Activated CD4-positive, alpha-beta memory T cell treated with anti-CD3 and anti-CD28 coated beads, Interleukin-2, amount 10 ng/mL, durations not matched to agents 7 days and 5 days (primary cell): ENCODE measurements at places on chromosomes 5 and 9.

- no peak overlapping the region for H3K4me3 ChIP-seq
- no peak for DNase-seq
These were observed 40.7 kb upstream of the CACNA1B start for GRCh38 chr9:137836831-137837241.

- no peak overlapping the region for H3K4me3 ChIP-seq
- H3K27ac ChIP-seq, result no peak overlapping the region
- no peaks in the 10 kb centered on the region for H3K27me3 ChIP-seq
- no peaks in the 10 kb centered on the region for H3K4me1 ChIP-seq
- no peak for DNase-seq
- H3K36me3 ChIP-seq, result no peaks in the 10 kb centered on the region
These were observed 479.5 kb upstream of the PAPPA start for GRCh38 chr9:115674091-115674490.

DNA sequence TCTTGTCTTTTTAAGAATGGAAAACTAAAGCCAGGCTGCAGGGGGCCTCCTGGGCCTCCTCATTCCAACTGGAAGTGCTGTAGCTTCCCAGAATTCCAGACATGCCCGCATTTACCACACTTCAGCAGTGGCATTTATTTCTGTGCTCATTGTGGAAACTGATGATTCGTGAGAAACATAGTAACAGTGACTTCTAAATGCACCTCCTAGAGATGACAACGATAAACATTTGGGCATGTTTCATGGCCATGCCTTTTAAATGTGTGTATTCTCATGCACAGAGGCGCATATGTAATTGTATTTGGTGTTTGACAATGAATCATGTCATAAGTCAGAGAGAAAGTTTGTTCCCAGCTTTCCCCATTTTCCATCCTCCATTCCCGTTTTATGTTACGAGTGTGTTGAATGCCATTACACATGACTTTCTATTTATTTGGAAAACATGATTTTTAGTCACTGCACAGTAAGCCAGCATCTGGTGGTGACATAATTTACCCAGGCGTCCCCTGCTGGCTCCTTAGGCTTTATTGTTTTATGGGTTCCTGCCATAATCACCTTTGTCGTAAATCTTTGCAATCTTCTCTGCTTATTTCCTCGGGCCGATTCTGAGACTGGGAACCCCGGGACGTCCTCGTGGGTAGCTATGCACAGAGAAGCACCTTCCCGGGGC lies 68.8 kb upstream of the FCN2 start:
- H3K4me1 ChIP-seq, result no peaks in the 10 kb centered on the region
- no peak overlapping the region for H3K27ac ChIP-seq
- H3K36me3 ChIP-seq, result no peaks in the 10 kb centered on the region
- no peaks in the 10 kb centered on the region for H3K27me3 ChIP-seq

GRCh38 chr5:60362158-60362557 lies 337.8 kb downstream of the DEPDC1B start:
- DNase-seq, result no peak
- H3K36me3 ChIP-seq, result no peaks in the 10 kb centered on the region
- no peak overlapping the region for H3K4me3 ChIP-seq
- H3K4me1 ChIP-seq, result no peaks in the 10 kb centered on the region
- no peak overlapping the region for H3K27ac ChIP-seq

- peaks cover 27% of the 10 kb centered on the region for H3K4me1 ChIP-seq
- DNase-seq, result no peak
- H3K27me3 ChIP-seq, result no peaks in the 10 kb centered on the region
- no peak overlapping the region for H3K27ac ChIP-seq
These were observed 34.7 kb upstream of the MIER3 start for GRCh38 chr5:56986626-56986947.

- H3K36me3 ChIP-seq, result peaks cover 13% of the 10 kb centered on the region
- H3K27ac ChIP-seq, result no peak overlapping the region
- peaks cover 10% of the 10 kb centered on the region for H3K4me1 ChIP-seq
- no peaks in the 10 kb centered on the region for H3K27me3 ChIP-seq
- DNase-seq, result no peak
- no peak overlapping the region for H3K4me3 ChIP-seq
These were observed 7.1 kb downstream of the GTF3C5 start for GRCh38 chr9:133037775-133038515.

DNA sequence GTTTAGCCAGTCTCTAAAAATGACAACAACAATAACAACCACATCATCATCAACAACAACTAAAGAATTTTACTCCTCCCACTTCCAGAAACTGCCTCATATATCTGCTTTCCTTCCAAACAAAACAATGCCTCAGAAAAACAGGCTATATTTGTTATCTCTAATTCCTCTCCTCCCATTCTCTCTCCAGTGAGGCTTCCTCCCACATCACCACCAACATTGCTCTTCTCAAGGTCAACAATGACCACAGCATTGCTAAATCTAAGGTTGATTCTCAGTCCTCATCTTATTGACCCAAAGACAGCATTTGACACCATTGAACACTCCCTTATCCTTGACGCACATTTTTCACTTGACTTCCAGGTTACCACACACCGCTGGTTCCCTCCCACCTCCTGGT lies 38.1 kb upstream of the PRUNE2 start:
- H3K27ac ChIP-seq, result no peak overlapping the region
- DNase-seq, result no peak
- H3K27me3 ChIP-seq, result no peaks in the 10 kb centered on the region
- no peaks in the 10 kb centered on the region for H3K36me3 ChIP-seq
- no peaks in the 10 kb centered on the region for H3K4me1 ChIP-seq
- H3K4me3 ChIP-seq, result no peak overlapping the region

DNA sequence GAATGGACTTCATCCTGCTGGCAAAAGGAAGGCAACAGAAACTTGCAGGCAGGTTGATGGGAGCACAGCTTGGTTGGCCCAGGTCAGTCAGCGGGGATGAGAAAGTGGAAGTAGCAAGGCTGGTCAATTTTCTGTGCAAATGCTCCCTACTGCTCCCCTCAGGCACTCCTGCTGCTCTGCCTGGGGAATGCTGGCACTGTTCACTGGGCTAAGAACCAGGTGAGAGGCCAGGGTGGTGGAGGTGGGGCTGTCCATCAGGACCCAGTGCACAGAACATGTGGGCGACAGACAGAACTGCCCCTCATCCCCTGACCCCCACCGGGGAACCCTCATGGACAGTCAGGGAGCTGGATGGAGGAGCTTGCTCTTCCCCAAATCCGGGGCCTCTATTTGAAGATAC lies 593.1 kb downstream of the IRX1 start:
- H3K4me3 ChIP-seq, result no peak overlapping the region
- H3K27me3 ChIP-seq, result no peaks in the 10 kb centered on the region
- H3K27ac ChIP-seq, result no peak overlapping the region

DNA sequence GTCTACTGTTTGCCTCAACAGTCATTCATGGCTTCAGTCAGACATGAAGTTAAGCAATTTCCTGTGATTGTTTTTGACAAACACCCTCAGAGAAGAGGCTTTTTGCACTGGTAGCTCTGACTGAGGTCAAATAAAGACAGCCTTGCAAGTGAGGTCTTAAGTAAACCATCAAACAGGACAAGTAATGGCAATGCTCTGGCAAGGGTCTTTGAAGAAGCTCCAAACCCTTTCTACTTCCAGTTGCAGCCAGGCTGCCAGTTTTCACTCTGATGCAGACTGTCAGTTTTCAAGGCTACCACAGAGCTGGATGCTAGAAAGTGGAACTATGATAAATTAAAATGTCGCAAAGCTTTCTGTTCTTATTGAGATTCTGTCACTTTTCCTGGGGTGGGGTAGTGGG lies 421.5 kb upstream of the PTGER4 start:
- H3K36me3 ChIP-seq, result peaks cover 7% of the 10 kb centered on the region
- peak; percentile 19 for DNase-seq
- no peaks in the 10 kb centered on the region for H3K27me3 ChIP-seq
- no peak overlapping the region for H3K4me3 ChIP-seq
- H3K4me1 ChIP-seq, result peaks cover 13% of the 10 kb centered on the region
